Left colon (tissue), 2 donors: ENCODE measurements at places on chromosomes 11 and 22.

DNA sequence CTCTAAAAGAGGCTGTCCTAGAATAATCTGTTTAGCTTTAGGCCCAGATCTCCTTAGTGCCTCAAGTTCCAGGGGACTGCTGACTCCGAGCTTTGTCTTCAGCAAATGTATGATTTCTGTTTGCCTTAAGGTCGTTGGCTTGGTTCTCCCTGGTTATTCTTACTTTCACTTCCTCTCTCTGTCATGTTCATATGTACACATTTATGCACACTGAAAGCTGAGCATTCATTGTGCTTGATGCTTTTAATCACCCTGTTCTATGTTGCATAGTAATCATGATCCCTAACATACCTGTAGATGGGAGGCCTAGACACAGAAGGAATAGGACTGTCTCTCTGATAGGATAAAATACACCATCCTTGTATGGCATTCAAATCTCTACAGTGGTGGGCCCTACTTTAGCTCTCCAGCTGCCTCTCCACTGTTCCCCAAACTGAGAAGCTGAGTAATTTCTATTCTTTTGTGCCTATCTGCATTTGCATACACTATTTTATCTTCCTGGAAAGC, 7.2 kb downstream of the PPFIBP2 start:
- no peak for DNase-seq

DNA sequence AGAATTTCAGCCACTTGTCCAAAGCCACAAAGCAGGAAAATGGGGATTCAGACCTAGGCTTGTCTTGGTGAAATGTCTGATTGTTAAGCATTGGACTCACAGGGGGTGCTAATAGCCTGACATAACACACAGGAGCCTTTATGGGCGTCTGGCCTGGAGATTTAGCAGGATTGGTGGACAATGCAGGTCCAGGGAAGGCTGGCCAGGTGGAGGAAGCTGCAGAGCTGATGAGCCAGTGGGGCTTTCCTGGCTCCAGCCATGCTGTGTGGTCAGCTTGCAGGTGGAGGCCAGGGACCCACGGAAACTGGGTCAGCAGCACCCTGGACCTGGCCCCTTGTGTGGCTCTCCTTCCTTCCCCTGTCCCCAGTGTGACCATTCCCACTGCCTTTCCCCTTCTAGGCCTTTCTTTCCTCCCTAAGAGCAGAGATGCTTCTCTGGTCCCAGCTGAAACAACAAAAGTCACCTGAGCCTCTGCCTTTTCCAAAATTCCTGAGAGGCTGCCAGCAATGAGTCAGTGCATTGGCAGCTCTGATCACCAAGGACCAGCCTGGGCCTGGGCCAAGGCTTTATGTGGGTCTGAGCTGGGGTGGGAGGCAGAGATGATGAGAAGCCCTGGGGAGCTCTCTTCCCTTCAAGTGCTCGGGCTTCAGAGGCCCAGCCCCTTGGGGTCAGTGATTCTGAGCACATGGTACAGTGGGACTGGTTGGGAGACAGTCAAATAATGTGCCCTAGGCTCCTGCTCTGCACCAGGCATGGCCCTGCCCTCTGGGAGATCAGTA, 85.2 kb downstream of the CCDC81 start:
- DNase-seq: no peak

GRCh38 chr11:46099963-46100316, 21.3 kb downstream of the PHF21A start:
- no peak for DNase-seq

DNA sequence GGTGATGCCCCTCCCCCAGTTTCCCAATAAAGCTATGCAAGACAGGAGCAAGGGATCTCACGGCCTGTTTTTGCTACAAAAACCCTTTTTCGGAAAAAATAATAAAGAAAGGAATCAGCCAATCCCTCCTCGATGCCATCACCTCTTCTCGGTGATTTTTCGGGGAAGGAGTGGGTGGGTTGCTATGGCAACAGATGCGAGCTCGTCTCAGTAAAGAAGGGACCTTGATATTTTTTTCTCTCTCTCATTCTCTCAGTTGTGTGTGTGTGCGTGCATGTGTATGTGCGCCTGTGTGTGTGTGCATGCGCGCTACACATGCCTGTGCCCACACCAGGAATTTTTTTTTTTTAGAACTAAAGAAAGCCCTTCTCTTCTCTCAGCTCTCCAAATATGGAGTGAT, 3.8 kb upstream of the NPAS4 start:
- no peak for DNase-seq

DNA sequence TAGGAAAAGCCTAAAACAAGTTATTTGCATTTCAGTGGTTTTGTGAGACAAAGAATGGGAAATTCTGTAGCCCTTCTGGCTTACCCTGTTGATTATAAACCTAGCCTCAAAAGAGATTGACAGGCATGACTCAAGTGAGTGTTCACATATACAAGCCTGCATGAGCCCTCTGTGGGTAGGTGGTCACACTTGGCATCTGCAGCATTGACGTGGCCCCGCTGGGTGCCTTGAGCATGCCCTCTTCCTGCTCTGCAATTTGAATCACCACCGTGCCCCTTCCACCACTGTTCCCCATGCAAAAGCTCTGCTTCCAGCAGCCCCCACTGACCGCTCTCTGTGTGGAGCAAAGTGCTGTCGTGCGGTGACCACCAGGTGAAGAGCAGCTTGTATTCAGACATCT, 21.0 kb upstream of the ADSL start:
- no peak for DNase-seq

GRCh38 chr11:55949330-55949729, 13.1 kb upstream of the OR5I1 start:
- DNase-seq: no peak

GRCh38 chr11:86151174-86152005, 82.5 kb upstream of the PICALM start:
- no peak for DNase-seq

- DNase-seq: no peak
Measured at GRCh38 chr11:76380159-76380976, 564 bp downstream of the THAP12 start.

DNA sequence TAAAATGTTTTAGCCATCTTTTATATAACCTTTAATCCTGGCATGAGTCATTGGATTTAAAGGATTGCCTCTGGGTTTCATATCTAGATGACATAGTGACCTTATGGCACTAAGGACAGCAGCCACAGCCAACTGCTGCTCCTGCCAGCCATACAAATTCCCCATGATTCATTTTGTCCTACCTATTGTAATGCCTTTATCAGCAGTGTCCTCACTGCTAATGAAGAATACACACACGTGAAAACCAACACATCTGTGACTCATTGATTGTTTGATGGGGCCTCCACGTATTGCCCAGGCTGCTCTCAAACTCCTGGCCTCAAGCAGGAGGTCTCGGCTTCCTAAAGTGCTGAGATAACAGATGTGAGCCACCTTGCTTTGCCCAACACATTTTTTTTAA, 1.8 kb downstream of the LDHAL6A start:
- DNase-seq: no peak

GRCh38 chr11:112520354-112520753, 259.7 kb upstream of the PLET1 start:
- DNase-seq: no peak

GRCh38 chr11:83549984-83550667, 264.0 kb upstream of the CCDC90B start:
- DNase-seq: no peak

DNA sequence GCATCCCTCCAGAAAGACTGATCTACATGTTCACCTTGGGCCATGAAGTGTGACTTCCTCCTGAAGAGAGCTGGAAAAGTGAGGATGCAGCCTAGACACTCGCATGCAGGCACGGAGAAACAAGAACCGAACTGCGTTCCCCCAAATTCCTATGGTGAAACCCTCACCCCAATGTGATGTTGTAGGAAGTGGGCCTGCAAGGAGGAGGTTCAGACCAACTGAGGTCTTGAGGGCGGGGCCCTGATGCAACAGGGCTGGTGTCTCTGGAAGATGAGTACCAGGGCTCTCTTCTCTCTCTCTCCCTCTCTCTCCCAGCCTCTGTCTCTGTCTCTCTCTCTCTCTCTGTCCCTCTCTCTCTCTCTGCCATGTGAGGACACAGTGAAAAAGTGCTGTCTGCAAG, 501.1 kb downstream of the BRD1 start:
- DNase-seq: no peak

DNA sequence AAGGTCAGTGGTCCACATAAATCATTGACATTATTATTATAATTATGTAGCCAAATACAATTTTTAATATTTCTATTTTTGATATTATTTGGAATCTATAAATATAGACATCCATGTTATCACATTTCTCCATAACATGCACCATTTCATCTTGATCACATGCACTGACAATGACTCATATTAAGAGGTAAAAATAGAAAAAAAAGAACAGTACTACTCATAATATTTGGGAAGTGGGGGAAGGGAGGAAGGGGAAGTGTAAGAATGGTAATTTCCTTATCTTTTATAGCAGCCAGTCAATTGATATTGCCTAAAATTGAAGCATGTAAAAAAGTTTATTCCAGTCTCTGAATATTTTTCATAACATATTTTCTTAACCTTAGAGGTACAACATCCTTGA, 72.3 kb downstream of the ADM start:
- no peak for DNase-seq

GRCh38 chr22:31625661-31626426, 36.2 kb downstream of the PISD start:
- no peak for DNase-seq

GRCh38 chr11:119742263-119742861, 13.4 kb upstream of the NECTIN1 start:
- peak; percentile 49 for DNase-seq

DNA sequence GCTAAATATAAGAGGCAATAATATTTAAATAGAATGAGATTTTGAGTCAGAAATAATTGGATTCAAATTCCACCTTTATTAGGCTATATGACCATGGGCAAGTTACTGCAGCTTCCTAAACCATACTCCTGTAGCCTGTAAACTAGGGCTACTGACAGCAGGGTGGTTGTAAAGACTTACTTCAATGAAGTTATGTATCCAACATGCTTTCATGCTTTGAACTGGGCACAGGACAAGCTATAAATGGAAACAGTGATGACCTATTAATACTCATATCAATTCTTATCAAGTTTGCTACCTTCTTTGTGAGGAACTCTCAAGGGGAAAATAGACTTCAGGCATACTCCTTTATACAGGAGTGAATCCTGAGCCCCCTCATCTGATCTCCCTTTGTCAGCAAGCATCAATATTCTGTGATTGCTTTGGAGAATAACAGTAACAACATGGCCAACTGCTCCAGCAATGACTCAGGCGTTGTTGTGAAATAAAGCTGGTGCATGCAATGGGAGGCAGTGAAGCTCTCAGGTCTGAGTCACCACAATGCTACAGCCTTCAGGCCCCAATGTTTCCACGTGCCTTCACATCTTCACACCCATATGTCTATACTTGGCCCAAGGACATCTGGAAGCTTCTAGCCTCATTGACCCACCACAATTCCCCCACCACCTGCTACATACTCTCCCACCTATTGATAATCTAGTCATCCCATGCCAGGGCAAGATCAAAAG, 102.5 kb downstream of the KCNA4 start:
- DNase-seq: no peak

DNA sequence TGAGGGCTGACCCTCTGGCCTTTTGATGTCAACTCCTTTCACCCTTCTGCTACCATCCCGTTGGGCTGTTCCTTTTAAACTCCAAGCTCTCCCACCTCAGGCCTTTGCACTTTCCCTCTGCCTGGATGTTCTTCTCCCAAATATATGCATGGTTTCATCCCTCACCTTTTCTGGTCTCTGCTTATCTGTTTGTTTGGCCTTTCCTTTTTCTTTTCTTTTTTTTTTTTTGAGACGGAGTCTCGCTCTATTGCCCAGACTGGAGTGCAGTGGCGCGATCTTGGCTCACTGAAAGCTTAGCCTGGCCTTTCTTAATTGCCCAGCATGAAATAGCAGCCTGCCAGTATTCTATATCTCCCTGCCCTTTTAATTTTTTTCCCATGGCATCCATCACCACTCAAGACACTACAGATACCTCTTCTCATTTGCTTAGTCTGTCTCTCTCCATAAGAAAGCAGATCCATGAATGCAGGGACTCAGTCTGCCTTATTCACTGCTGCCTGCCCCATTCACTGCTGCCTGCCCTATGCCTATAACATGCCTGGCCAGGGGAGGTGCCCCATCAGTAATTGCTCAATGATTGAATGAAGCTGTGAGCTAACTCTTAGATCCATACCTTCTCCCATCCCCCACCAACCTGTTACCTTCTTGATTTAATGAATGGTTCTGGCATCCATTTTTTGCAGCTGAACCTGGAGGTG, 58.4 kb upstream of the CLTCL1 start:
- DNase-seq: no peak

DNA sequence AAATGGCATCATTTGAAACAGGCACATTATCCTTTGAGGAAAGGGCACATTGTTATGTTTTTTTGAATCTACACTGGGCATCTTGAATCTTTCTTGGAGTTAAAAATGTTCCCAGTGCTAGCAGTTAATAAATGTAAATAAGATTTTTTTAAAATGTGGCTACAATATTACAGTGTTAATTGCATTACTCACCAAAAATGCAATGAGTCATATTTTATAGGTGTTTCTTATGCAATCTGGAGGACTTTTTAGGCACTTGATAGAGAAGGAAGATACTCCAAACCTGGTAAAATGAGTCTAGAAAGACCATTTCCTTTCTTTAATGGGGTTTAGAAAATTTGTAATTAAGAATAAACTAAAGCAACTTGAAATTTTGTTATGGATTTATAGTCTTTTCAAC, 238.0 kb downstream of the METTL15 start:
- DNase-seq: no peak

DNA sequence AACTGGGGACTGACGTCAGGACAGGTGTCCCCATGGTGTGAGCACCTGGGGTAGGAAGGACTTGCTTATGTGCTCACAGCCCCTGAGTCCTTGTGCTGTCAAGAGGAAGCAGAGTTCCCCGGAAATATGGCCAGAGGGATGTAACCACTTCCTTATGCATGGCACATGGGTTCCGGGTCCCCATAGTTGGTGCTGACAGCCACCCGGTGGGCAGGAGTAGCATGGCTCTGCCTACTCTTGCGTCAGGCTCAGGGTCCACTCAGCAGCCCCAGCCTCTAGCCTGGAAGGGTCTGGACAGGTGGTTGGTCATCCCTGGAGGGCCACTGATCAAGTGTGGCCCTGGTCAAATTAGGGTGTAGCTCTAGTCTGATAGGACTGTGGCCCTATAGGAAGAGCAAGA, 42.8 kb upstream of the CCND1 start:
- no peak for DNase-seq

- DNase-seq: no peak
Measured at GRCh38 chr11:73283276-73284000, 11.3 kb downstream of the P2RY6 start.

GRCh38 chr22:26430600-26430999, 1.5 kb downstream of the ASPHD2 start:
- DNase-seq: no peak

- no peak for DNase-seq
Measured at GRCh38 chr22:21807544-21808529, 59.6 kb downstream of the MAPK1 start.
